ENCODE measurements at places on chromosomes 5 and 9.

- no peak for DNase-seq
These were observed 167.7 kb upstream of the PTCH1 start for GRCh38 chr9:95684516-95684915.

- DNase-seq: no peak
These were observed 166.7 kb downstream of the DAB2IP start for GRCh38 chr9:121818016-121818661.

DNA sequence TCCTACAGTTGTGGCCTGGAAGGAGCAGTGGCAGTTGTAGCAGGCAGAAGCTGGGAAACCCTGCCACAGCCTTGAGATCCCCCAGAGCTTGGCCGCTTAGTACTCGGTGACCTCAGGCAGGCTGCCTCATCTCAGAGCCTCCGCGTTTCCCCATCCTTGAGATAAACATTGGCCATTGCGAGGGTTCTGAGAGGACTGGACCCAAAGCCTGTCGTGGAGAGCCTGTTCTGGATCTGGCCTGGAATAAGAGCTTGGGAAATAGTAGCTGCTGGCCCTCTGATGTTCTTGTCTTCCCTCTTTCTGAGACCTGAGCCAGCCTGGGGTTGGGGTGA, 1.3 kb downstream of the MIGA2 start:
- DNase-seq: no peak

- no peak for DNase-seq
These were observed 119.6 kb upstream of the FSTL4 start for GRCh38 chr5:133731951-133732350.

GRCh38 chr5:175460126-175460525, 16.1 kb upstream of the DRD1 start:
- no peak for DNase-seq

DNA sequence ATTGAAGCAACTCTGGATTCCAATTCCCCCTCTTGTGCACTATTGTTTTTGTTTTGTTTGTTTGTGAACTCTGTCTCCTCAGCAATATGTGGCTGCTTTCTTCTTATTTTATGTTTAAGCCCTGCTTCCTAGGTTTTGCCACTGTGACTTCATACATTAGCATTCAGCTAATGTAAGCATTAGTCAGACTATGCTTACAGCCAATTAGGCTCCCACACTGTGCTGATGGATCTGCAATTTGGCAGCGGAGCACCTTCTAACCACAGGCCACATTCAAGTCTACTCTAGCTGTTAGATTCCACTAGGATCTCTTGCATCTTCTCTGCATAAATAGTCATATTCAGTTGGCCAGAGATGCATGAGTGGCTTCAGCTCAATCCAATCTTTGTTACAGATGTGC, 9.6 kb upstream of the BICD2 start:
- DNase-seq: no peak

DNA sequence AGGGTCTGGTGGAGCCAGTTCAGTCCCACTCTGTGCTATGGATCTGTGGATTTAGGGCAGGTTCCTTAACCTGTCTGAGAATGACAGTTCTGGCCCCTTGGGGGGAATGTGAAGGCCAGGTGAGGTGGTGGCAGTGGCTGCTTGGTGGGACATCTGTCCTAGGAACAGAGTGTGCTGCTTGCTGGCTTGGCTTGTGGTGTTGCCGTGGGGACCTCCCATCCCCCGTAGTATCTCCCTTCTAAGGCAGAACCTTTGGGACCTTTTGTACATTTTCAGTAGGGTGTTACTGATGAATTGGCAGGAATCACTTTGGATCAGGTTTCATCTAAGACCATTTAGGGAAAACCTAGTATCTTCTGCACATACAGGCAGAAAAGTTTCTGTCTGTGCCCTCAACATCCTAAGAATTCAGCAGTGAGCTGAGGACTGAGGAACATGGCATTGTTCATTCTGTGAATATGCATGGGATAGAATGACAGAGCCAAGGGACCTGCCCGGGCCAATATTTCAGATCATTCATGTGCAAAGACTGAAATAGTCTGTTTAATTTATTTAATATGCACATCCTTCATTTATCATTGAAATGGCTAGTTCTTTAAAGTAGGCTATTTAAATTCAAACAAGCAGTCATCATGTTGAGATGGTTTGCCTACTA, 64.6 kb downstream of the WNK2 start:
- no peak for DNase-seq

DNA sequence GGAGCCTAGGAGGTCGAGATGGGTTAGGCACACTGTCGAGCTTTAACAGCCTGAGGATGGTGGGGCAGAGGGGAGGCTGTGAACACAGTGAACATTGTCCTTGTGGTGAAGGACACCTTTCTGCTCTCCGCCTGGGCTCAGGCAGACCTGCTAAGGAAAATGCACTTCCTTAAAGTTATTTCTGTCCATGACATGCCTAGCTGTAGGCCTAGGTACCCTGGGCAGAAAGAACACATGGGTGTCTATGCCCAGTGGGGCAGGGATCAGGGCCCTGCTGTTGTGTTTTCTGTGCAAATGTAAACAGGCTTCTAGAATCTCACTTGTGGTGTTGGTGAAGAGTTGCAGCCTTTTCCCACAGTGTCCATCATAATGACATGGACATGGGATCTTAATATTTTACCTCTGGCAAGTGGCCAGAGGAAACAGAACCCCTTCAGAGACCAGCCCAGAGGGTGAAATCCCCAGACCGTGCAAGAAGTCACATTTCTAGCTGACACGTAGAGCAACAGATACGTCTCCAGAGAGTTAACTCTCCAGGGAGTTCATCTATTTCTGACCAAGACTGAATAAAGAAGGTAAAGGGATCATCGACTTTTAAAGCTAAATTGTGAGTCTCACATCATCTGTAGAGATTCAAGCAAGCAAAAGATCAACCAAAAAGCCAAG, 79.2 kb downstream of the C9orf152 start:
- DNase-seq: no peak

DNA sequence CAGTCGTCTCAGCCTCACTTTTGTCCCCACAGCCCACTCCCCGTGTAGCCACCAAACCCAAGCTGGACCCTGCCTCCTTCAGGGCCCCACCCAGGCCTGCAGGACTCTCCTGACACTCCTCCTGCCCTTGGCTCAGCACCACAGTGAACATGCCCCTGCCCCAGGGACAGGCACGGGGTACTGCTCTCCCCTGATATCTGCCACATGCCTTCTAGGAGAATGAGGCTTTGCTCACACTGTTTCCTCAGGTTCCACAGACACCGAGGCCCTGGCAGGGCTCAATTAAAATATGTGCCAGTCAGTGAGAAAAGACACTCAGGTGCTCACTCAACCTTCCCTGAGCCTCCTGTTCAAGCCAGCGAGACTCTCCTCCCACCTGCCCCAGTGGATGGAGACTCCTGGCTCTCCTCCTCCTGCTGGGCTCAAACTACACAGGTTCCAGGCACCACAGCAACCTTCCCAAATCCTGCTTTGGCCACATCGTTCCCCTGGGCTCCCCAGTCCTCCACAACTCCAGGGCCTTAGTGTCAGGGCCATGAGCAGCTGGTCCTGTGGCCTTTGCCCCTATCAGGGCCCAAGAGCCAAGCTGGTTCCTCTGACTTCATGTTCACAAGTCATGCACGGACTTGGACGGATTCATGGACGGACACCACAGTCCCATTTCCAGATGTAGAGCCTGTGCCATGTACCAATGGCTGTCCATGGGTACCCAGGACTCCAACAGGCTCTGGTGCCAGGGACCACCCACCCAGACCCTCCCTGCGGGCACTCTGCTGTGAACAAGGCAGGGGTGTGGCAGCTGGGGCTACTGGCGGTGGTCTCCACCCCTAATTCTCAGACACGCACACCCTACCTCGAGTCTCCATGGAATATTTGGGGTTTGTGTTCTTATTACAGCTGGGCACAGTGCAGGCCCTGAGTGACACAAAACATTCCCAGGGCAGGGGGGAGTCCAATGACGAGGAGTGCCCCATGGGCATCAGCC, 36.6 kb downstream of the BICD2 start:
- no peak for DNase-seq

DNA sequence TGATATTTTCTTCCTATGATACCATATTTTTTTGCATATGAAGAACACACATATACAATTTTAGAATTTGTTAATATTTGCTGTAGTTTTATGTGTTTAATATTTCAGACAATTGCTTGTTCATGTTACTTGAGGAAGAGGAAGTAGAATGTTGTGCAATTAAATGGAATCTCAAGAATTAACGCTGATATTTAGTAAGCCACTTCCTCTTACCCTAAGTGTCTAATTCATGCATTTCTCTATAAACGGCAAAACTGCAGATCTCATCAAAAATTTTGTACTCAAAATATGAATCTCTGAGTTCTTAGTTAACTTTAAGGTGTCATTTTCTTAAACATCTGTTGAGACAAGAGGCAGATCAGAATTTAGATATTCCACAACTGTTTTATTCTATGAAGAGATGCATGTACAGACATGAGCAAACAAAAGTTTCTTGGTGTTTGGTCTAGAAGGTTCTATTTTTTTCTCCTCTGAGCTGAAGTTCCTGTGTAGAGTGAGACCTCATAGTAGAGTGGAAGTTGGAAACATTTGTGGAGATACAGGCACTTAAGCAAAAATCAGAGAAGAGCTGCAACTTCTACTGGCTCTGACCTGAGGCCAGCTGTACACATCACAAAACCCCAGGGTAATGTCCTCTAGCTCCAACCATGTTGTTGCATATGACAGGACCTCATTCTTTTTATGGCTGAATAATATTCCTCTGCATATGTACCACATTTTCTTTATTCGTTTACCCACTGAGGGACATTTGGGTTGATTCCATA, 16.6 kb upstream of the TGFBI start:
- peak; percentile 88 for DNase-seq

DNA sequence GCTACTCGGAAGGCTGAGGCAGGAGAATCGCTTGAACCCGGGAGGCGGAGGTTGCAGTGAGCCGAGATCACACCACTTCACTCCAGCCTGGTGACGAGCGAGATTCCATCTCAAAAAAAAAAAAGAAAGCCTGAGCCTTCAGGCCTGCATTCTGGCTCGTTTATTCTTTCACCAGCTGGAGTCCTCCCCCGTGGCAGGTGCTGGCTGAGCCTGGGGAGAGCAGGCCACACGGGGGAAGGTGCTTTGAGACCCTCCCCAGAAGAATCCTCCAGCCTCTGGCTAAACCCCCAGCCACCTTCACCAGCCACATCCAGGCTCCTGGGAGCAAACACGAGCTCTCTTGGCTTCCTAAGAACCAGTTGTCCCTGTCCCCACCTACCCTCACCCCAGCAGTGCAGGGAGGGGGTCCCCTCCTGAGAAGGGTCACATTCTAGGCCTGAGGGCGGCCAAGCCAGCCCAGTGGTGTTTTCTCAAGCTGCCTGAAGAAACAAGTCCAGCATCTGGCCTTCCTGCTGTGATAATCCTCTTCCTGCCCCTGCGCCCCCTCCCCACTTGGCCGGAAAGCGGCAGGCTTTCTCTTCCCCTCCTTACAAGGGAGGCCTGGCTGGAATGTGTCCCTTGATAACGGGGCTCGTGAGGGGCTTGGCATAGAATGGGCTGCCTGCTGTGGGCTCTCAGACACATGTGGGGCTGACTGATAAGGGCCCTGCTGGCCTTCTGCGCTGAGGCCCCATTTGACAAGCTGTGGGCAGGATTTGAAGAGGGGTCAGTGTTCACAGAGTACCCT, 41.5 kb downstream of the PLPP7 start:
- DNase-seq: no peak

DNA sequence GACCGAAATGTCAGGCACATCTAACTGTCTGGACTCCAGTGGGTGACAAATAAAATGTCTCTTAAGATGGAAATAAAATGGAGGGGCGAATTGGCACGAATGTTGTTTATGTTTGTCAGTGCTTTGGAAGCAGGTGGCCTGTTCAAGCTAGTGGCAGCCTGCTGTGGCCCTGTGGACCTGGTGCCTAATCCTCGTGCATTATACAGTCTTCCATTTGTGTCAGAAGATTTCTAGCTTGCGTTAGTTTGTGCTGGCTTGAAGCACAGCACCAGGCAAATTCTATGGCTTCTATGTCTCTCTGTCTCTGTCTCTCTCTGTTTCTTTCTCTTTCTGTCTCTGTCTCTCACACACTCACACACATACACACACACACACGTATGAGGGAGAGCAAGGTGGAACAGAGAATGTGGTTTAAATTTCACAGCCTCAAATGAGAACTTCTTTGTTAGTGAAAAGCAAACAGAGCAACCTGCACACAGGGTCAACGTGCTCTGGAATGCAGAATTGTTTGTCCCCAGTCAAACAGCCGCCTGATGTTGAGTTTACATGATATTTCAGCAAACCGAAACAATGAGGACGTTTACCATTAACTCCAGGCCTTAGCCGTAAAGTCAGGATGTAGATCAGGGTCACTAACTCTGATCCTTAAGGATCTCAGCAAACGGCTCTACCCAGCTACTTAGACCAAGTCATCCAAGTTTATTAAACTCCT, 39.0 kb upstream of the CD180 start:
- DNase-seq: no peak

DNA sequence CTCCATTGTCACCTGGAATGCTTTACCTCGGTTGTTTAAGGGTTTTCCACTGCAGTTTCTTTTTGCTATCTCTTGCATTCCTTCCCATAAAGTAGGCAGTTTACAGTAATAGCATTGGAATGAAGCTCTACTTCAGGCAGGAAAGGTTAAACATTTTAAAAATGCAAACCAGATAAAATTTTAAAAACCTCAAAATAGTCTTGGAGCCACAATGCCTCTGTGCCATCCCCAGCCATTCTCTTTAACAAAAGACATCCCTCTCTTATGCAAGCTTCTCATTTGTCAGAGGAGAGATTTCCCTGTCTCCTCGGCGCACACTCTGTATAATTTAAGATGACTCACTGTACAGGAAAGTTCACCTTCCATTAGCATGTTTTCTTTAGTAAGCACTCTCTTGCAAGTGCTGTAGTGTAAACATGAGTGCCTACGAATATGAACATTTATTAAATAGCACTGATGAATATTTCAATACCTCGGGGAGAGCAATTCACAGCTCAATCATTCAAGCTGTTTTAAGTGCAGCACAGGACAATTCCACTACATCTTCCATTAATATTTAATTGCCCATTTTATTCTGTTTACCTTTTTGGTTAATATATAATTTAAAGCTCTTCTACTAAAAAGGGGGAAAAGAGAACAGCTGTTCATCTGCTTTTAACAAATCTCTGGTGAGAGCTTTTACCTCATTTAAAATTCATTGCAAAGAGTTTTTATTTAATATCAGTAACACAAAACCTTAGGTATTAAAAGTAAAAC, 343.6 kb downstream of the SPATA31D1 start:
- DNase-seq: no peak

GRCh38 chr5:67432606-67433005, 236.0 kb upstream of the CD180 start:
- no peak for DNase-seq

DNA sequence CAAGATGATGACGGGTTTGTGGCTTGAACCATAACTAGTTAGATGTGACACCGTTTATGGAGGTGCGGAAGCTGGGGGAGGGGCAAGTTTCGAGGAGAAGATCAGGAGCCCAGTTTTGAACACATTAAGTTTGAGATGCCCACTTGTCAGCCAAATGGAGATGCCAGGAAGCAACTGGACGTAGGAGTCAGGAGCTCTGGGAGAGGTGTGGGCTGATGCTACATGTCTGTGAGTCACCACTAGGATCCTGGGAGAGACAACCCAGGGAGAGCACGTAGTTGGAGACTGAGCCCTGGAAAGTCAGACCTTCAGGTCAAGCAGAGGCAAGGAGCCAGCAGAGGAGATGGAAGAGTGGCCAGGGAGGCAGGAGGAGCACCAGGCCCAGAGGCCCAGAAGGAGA, 48.8 kb upstream of the SLC25A51 start:
- no peak for DNase-seq

GRCh38 chr9:16710888-16711287, 159.6 kb downstream of the BNC2 start:
- DNase-seq: no peak
